ENCODE measurements at places on chromosomes 3 and 15.

DNA sequence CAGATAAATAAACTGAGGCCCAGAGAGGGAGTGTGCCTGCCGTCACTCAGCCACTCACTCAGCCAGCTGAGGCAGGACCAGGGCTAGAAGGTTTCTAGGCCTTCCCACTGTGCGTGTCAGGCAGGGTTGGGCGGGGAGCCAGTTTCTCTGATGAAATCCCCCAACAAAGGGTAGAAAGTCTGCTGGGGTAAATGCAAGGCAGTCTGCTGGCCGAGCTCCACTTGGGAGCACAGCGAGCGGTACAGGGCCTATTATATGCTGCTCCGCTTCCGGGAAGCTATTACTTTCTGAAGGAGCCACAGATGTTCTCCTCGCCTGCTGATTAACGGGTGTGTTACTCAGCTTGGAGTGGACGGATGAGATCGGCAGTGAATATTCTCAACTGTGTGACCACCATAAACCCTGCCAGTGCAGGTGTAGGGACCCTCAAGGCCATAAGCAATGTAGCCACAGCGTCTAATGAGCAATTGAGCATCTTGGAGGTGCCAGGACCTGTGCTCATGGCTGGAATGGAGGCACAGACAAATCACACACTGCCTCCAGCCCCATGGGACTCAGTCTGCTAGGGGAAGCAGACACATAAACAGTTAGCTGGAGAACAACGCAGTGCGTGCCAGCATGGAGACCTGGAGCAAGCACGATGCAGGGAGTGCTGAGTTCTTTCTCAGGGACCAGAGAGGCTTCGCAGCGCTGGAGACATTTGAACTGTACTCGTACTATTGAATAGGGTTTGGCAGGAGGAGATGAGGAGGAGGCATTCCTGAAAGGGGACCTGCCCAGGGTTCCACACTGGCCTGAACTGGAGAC, 42.1 kb downstream of the CORO2B start:
- no peak overlapping the region for H3K4me3 ChIP-seq
- DNase-seq: no peak
- no peaks in the 10 kb centered on the region for H3K4me1 ChIP-seq

GRCh38 chr3:158489181-158489580, 81.8 kb upstream of the MLF1 start:
- no peak overlapping the region for H3K4me3 ChIP-seq
- H3K36me3 ChIP-seq: no peaks in the 10 kb centered on the region
- peaks cover 17% of the 10 kb centered on the region for H3K4me1 ChIP-seq
- no peak for DNase-seq

- no peaks in the 10 kb centered on the region for H3K27me3 ChIP-seq
- H3K4me1 ChIP-seq: peaks cover 15% of the 10 kb centered on the region
- no peak overlapping the region for H3K27ac ChIP-seq
- no peak overlapping the region for H3K4me3 ChIP-seq
- H3K36me3 ChIP-seq: no peaks in the 10 kb centered on the region
- DNase-seq: no peak
Observed at GRCh38 chr3:155496206-155496605, 202.7 kb upstream of the STRIT1 start.

DNA sequence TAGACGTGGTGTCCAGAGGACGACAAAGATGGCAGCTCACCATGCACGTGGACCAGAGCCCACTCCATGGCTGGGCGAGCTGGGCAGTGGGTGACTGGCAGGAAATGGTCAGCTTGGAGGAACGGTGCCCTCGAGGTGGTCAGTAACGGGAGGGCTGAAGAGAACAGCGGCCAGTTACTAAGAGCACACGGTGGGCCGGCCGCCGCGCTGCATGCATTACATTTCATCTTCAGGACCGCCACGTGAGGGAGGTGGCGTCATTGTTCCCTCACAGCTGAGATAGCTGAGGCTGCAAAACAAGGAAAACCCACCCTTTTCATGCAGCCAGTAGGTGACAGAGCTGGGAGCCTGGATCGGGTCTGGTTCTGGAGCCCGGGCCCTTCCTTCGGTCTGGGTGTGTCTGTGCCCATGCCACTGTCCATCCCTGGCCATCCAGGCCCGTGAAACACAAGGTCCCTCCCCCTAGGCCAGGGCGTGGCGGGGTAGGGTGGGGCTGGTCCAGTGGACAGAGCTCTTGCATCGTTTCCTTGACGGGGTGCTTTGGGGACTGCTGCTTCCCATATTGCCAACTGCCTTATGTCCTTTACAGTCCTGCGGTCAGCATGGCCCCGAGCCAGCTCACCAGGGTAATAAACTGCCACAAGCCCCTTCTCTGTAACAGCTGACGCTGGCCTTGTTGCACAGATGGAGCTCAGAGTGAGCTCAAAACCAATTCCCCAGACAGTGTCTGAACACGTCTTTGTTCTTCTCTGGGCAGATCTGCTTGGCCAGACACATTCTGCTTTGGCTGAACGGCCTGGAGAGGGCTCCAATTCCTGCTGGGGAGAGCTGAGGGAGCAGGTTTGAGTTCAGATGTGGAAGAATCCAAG, 51.8 kb downstream of the RGMA start:
- no peak overlapping the region for H3K27ac ChIP-seq
- H3K36me3 ChIP-seq: no peaks in the 10 kb centered on the region
- no peaks in the 10 kb centered on the region for H3K27me3 ChIP-seq
- H3K4me3 ChIP-seq: no peak overlapping the region
- no peaks in the 10 kb centered on the region for H3K4me1 ChIP-seq
- DNase-seq: no peak

DNA sequence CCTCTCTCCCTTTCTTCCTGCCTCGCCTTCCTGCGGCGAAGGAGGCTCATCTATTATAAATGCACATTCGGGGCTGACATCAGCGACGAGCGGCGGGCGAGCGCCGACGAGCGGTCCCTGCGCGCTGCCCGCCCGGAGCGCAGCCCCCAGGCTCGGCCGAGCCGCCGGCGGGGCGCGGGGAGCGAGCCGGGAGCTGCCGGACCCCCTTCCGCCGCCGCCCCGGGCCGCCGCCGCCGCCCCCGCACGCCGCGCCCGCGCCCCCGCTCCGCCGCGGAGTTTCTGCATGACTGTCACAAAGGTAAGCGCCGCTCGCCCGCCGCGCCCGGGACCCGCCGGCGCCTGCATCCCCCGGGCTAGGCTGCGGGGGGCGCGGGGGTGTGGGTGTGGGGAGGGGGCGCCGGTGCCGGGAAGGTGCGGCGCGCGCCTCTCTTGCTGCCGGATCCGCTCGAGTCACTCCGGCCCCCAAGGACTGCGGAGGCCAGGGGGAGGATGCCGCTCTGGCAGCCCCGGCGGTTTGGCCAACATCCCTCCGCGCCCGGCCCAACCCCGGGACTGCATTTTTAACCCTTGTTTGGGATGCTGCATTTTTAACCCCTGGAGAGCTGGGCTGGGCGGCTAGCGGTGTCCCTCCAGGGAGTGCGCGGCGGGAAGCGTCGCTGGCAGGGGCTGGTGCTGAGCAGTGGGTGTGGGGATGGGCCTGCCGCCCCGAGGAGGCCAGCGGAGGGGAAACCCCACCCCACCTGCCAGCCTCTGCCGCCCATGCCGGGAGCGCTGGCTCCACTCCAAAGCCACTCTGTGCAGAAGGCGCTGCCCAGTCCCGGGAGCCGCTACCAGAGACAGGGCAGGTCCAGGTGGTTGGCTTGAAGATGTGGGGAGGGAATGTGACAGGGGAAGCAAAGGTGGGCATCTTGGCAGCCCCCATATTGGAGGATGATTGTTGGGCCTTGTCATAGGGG, at the start of gene CORO2B:
CORO2B (plus strand) TSS at position 14 of the 956 bp plus-strand sequence; CDS start at position 284, 270 bp downstream.
- H3K4me3 ChIP-seq: peak within 1 kb of the TSS; percentile 80
- peak; percentile 29 for DNase-seq
- peaks cover 7% of the 10 kb centered on the region for H3K4me1 ChIP-seq
- H3K27ac ChIP-seq: no peak within 1 kb of the TSS
- no peaks in the 10 kb centered on the region for H3K27me3 ChIP-seq
- no peaks in the 10 kb centered on the region for H3K36me3 ChIP-seq

DNA sequence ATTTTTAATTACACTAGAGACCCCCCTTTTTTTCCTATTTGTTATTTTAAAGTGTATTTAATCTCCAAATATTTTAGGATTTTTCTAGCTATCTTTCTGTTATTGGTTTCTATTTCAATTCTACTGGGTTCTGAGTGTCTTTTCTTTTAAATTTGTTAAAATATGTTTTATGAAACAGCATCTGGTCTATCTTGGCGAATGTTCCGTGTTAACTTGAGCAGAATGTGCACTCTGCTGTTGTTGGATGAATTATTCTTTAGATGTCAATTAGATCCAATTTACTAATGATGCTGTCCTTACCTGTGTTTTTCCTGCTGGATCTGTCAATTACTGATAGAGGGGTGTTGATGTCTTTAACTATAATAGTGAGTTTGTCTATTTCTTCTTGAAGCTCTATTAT, 462.0 kb upstream of the CNTN3 start:
- no peak overlapping the region for H3K27ac ChIP-seq
- H3K4me3 ChIP-seq: no peak overlapping the region
- H3K36me3 ChIP-seq: no peaks in the 10 kb centered on the region

DNA sequence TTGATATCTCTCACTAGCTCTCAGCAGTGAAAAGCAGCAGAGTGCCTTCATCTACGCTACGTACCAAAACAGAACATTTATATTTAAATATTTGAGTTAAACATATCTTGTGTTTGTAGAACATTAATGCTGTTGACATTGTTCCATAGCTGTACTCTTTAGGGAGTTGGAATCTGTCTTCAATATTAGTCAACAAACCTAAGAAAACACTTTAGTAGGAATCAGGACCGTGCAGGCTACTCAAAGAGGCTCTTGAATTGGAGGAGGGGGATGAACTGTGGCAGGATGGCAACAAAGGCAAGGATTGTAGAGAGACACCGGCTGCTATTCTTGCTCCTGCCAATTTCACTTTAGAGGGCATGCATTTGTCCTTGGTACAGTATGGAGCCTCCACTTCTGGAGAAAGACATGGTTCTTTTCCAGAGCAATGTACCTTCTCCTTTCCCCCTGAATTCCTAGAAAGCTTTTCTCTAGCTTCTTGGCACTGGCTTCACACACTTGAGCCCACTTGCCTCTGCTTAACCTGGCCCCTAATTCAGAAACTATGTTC, 265.9 kb downstream of the CD47 start:
- H3K36me3 ChIP-seq: no peaks in the 10 kb centered on the region
- H3K4me3 ChIP-seq: no peak overlapping the region
- H3K27ac ChIP-seq: no peak overlapping the region
- no peaks in the 10 kb centered on the region for H3K27me3 ChIP-seq

GRCh38 chr3:171459137-171459941, 866 bp downstream of the TNIK start:
- peak; percentile 48 for DNase-seq
- H3K27ac ChIP-seq: no peak overlapping the region
- H3K36me3 ChIP-seq: no peaks in the 10 kb centered on the region
- H3K4me1 ChIP-seq: peaks cover 30% of the 10 kb centered on the region
- no peaks in the 10 kb centered on the region for H3K27me3 ChIP-seq

GRCh38 chr3:122484985-122485384, 29.8 kb downstream of the KPNA1 start:
- no peak overlapping the region for H3K4me3 ChIP-seq
- H3K27ac ChIP-seq: no peak overlapping the region
- H3K4me1 ChIP-seq: peaks cover 20% of the 10 kb centered on the region
- H3K36me3 ChIP-seq: peaks cover 11% of the 10 kb centered on the region
- no peak for DNase-seq
